HCT116 (cell line): ENCODE measurements at places on chromosomes 2 and 18.
A peak's percentile ranks its signal among the peaks of the same experiment; 100 is the strongest.

DNA sequence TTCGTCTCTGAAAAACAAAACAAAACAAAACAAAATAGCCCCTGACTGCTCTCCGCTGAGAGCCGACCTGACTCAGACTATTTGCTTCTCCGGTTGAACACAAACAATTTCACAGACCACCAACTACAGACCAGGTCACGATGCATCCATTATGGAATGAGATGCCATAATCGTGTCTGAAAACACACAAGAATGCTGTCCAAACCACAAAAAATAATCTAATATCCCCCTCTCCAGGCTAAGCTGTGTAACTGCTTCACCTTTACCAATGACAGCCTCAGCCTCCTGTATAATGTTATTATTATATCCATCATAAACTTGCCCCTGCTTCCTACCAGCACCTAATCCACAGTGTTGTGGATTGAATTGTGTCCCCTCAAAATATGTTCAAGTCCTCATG, 114.7 kb downstream of the DNAH6 start:
- DNase-seq = peak; percentile 53

GRCh38 chr2:64587561-64587960, 63.4 kb downstream of the AFTPH start:
- no peak for DNase-seq

- DNase-seq = peak; percentile 77
Measured at GRCh38 chr2:62578803-62579640, 73.0 kb upstream of the TMEM17 start.

- DNase-seq = no peak
Measured at GRCh38 chr18:57063601-57064103, 83.2 kb upstream of the BOD1L2 start.

DNA sequence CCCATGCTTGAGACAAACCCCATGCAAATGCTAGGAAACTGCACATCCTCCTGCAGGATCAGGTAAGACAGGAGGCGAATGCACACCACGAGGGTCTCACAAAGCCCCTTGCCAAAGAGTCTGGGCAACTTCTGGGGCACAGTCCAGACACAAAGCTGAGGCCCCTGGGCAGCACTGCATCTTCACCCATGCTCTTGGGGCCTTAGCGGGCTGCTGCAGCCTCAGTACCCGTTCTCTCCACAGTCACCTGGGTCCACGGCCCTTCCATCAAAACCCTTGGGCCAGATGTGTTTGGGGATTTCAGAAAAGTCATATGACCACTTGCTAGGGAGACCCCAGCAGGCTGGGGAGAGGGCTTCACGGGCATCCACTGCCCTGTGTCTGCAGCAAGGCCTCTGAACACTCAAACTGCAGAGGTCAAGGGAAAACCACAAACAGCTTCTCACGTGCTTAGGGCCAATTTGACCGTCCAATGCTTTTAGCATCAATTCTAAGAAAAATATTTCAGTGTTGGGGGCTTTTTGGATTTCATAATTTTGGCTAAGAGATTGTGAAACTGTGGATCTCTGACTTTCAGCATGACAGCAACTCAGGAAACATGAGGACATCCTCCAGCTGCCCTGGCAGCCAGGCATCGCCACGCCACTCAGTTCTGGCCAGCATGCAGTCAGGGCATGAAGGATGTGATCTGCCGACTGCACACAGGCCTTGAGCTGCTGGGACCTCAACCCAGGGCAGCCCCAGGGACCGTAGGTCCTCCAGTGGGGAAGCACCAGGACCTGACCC, 20.0 kb downstream of the PASK start:
- no peak for DNase-seq

DNA sequence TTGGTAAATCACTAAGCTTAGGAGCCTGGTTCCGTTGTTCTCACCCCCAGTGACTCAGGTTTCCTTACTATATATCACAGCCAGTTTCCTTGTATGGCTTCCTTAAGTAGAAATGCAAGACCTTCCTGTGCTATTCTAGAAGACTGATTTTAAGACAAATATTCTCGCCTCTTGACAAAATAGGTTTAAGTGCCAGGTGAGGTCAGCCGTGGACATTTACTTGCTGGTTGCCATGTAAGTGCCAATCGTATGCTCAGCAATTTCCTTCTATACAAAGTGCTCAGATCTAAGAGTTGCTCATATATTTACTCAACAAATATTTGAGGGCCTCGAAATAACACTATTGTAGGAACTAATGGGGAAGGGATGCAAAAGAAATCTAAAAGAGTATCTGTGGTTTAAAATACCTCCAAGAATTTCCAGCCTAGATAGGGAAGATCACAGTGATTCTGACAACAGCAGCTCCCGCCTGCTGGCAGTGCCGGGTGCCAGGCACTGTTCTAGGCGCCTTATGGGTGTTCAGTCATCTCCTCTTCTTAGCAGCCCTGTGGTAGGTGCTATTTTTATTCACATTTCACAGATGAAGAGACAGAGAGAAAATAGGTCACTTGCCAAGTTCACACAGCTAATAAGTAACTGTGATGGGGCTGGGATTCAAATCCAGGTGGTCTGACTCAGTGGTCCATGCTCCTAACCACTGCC, 95.3 kb upstream of the B3GNT7 start:
- DNase-seq = no peak

DNA sequence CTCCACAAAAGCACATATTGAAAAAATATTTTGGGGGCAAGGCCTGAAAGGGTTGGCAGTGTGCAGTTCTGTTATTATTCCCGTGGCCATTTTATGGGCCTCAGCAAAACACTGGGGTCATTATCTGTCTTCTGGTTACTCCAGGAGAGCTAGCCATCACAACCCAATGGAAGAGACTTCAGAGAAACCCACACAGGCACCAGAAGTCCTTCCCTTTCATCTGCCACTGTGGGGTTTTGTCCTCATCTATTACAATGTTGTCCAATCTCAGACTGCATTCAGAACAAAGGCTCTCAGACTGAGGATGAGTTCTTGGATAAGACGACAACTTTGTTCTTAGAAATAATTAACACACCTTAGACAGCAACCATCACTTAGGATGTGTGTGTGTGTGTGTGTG, 98.4 kb downstream of the PIEZO2 start:
- DNase-seq = no peak

- no peak for DNase-seq
Measured at GRCh38 chr2:29223851-29224692, 108.9 kb downstream of the CLIP4 start.

DNA sequence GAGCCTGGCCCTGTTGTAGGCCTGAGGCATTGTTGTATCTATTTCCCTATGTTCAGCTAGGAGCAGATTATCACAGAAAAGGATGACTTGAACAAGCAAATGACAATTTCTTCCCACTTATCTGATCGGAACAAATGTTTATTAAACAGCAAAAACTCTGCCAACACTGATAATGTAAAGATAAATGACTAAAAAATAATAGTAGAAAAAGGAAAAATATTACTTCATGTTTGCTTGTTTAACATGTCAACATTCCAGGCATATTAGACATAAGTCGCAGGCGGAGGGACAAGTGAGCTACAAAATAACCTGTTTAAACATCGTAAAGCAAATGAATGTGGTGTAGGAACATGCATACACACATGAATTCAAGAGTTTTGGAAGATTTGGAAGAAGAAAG, 257.9 kb downstream of the TMX3 start:
- no peak for DNase-seq

DNA sequence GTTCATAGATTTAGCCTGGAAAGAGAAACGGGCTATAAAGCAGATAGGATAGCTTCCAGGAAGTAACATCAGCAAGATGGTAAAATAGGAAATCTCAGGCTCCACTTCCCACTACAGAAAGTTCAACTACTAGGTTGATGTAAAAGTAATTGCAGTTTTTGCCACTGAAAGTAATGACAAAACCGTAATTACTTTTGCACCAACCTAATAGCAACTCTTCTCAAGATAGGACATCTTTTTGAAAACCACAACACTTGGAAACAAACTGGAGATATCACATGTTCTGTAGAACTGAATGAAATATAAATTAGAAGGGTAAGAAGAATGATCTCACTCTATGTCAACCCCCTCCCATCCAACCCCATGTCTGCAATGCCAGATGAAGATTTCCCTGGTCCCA, 1154.3 kb downstream of the BCL11A start:
- no peak for DNase-seq

GRCh38 chr18:50126471-50126870, 68.5 kb downstream of the MYO5B start:
- no peak for DNase-seq

- no peak for DNase-seq
Measured at GRCh38 chr2:186925514-186925913, 76.5 kb upstream of the ZSWIM2 start.

DNA sequence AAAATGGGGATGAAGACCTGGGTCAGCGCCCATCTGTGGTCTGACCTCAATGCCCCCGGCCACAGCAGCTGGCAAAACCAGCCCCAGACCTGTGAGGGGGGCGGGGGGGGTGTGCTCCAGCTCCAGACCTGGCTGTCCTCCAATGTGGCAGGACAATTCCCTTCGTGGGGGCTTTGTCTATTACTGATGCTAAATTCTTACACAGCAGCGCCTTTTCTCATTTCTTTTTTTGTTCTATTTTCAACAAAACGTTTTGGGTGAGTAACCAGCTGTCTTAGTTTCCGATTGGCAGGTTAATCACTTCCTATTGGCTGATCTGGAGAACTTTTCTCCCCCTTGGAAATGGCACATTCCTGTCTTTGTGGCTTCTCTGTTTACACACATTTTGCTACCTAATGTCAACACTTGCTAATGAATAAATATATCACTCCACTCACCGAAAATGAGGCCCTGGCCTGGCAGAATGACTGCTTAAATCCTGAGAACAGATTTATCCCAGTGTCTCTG, 4.4 kb downstream of the SMAD7 start:
- no peak for DNase-seq

- DNase-seq = no peak
Measured at GRCh38 chr2:120628248-120628647, 107.4 kb upstream of the GLI2 start.

GRCh38 chr2:44087714-44088092, 81.0 kb upstream of the PPM1B start:
- DNase-seq = no peak

DNA sequence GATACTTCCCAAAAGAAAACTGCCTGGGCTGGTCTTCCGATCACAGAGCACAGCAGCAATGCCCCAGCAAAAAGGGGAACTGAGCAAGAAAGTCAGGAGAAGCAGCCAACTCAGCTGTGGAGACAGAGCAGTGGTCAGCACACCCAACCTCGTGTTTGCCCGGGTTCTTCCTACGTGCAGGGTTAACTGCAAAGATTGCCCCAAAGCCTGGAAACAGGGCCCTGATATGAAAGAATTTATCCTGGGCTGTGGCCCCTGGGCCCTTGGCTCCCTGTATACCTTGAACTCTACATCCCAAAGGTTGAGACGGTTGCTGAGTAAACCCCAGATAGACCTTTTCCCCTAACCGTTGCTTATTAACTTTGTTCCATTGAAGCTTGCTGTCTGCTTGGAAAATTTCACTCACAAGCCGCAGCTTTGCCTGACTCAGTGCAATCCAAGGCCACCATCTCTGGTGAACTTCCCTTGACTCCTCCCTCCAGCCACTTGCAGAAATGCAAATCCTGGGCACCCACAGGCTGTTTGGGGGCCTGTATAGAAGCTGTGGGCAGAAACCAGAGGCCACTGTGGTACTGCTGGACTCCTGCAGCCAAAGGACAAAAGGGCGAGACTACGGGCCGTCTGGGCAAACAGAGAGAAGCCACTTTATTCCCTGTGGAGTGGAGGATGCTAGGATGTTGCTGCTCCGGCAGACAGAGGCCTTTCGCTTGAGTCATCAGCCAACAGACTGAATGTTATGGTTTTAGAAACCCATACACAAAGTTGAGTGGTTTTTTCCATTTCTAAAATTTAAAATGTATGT, 18.2 kb downstream of the NRP2 start:
- DNase-seq = no peak

DNA sequence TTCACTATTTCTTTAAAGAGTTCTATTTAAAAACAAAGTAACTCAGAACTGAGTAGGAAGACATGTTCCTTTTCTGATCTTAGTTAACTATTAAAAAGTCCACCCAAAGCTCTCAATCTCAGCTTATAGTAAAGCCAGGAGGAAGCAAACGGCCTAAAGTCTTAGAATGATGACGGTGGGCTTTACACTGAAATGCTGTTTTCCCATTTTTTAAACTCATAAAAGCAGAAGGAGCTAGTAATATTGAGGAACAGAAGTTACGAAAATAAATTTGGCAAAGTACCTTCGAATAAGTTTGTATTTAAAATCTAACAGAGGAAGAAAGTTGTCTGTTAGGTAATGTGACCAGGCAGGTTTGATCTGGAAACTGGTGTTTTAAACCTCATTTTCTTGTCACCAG, 111.1 kb downstream of the ZNF532 start:
- DNase-seq = no peak
